ENCODE measurements at places on chromosomes 1 and 21.

GRCh38 chr1:39727221-39727931, 11.3 kb upstream of the PPIE start:
- no peak for DNase-seq

GRCh38 chr1:99811075-99811474, 39.1 kb upstream of the AGL start:
- DNase-seq: no peak

DNA sequence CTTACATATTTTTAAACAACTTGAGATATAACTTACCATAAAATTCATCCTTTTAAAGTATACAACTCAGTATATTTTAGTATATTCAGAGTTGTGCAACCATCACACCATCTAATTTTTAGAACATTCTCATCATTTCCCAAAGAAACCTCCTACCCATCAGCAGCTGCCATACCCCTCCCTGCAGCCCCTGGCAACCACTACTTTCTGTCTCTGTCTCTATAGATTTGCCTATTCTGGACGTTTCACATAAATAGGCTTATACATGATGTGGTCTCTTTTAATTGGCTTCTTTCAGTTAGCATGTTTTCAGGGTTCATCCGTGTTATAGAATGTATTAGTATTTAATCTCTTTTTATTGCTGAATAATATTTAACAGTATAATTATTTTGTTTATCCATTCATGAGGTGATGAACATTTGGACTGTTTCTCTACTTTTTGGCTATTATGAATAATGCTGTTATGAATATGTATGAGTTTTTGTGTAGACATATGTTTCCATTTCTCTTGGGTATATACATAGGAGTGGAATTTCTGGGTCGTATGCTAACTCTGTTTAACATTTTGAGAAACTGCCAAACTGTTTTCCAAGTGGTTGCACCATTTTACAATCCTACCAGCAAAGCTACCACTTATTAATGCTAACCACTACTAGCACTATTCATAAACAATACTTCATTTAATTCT, 29.5 kb downstream of the WDR26 start:
- no peak for DNase-seq

GRCh38 chr1:6941786-6942185, 156.5 kb downstream of the CAMTA1 start:
- DNase-seq: no peak

GRCh38 chr1:214718724-214719123, 115.7 kb downstream of the CENPF start:
- no peak for DNase-seq

- DNase-seq: no peak
Measured at GRCh38 chr1:208118841-208119606, 125.2 kb downstream of the PLXNA2 start.

- no peak for DNase-seq
Measured at GRCh38 chr1:228691211-228691610, 44.1 kb upstream of the RHOU start.

DNA sequence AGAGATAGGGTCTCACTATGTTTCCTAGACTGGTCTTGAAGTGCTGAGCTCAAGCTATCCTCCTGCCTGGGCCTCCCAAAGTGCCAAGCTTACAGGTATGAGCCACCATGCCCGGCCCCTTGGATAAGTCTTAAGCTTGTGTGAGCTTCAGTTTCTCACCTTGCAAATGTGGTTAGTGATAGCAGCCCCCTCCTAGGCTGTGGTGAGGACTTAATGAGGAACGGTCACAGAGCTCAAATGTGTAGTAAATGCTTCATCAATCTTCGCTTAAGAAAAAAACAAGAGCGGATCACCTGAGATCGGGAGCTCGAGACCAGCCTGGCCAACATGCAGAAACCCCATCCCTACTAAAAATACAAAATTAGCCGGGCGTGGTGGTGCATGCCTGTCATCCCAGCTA, 3.0 kb downstream of the CNR2 start:
- no peak for DNase-seq

DNA sequence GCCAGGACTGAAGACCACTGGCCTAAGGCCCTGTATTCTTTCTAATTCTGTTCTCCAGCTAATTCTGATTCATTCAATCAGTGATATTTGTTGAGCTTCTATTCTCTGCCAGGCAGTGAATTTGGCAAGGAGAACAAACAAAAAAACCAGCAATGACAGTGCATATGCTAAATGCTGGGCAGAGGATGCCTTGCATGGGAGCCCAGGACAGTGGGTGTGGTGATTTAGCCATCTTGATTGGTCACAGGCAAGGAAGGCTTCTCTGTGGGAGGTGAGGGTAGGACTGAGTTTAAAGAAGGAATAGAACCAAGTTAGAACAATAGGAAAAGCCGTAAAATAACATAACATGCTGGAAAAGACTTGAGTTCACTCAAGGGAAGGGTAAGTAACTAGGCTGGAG, 9.2 kb upstream of the CPT2 start:
- no peak for DNase-seq

DNA sequence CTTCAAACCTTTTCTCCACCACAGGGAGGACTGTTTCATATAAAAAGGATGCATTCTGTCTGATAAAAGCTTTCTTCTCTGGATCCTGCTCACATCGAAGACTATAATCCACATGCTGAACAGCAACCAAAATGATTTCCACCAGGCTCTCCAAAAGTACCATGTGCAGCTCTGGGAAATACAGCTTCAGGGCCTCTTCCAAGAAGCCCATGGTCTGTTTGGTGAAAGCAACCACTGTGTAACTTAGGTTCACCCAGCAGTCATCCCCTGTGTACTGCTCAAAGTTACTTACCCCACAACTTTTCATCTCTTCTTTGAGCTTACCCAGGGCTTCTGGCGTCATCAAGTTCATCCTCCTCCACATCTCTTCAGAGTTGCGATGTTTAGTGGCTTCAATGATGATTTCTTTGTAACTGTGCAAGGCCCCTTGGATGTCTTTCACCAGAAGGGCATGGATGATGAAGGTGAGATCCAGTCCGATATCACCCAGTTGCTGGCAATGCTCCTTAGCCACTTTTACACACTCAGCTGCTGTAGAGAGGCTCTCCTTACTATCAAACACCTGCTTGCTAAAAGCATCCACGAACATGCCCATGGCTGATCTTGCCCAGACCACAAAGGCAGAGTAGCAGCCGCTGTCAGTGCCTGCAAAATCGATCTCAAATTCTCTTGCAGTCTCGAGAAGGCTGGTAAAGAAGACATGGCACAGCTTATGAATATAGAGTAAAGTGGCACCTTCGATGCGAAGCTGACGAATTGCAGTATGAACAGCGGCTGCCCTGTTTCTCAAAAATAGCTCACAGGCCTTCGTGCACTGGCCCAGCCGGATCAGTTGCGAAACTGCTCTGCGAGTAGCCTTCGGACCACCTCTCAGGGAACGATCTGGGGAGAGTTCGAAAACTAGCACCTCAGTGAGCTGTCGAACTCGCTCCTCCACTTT, 1.7 kb downstream of the EXOC8 start:
- DNase-seq: no peak

Measured in HFF-Myc (cell line).